ENCODE measurements at places on chromosomes 4 and X.
A peak's percentile ranks its signal among the peaks of the same experiment; 100 is the strongest.

DNA sequence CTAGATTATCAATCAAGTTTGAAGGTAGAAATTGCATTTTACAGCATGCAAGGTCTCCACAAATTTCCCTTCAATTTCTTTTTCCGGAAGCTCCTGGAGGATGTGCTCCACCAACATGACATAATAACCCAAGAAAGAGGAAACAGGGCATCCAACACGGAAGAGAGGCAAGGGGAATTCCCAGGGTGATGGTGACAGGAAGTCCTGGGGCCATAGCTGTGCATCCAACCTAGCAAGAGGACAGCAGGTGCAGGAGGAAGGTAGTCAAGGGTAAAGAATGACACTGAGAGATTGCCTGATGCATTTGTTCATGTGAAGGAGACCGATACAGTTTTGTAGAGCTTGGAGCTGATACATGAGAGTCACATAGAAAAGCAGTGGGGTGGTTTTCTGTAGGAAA lies 115.7 kb upstream of the LSM6 start:
- DNase-seq = no peak

DNA sequence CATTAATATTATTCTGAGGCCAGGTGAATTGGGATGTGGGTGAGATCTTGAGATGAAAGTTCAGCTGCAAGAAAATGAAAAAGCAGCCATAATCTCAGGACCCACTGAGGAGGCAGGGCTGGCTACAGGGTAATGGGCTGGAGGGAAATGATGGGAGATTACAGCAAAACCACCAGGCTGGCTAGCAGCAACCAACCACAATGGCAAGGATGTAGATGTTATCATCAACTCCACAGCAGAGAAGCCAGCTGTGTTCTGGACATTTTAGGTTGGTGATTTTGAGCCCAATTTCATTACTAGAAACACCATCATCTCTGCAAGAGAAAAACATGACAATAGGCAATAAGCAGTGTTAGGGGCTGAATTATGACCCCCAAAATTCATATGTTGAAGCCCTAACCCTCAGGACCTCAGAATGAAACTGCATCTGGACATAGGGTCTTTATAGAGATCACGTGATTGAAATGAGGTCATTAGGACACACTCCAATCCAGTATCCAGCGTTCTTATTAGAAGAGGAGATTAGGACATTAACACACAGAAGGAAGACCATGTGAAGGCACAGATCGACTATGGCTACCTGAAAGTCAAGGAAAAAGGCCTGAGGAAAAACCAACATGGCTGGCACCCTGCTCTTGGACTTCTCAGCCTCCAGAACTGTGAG lies 139.8 kb upstream of the KIT start:
- DNase-seq = no peak

GRCh38 chrX:129653971-129654651 lies 645 bp downstream of the APLN start:
- no peak for DNase-seq

DNA sequence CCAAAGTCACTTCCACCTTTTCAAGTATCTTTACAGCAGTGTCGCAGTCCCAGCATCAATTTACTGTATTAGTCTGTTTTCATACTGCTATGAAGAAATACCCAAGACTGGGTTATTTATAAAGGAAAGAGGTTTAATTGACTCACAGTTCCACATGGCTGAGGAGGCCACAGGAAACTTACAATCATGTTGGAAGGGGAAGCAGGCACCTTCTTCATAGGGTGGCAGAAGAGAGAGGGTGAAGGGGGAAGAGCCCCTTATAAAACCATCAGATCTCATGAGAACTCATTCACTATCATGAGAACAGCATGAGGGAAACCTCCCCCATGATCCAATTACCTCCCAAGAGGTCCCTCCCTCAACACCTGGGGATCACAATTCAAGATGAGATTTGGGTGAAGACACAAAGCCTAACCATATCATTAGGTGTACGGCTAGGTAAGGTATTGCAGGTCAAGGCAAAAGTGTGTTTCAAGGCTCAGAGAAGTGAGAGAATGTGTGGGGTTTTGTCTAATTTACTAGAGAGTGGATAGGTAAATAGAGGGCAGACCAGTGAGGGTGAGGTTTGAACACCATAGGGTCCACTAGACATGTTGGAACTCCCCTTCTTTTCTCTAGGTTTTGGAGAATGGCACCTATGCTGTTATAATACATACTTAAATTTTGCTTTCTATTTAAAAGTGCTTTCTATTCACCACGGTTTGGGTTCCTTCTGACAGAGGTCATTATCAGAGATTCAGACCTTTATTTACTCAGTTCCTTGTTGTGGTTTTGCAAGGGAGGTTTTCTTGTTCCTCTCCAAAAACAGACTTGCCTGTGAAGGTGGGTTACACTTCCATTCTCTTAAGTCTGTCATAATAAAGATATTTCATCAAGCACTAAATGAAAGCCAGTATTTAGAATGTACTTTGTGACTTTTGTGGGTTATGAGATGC lies 186.6 kb downstream of the CPEB2 start:
- DNase-seq = no peak

- DNase-seq = no peak
These were observed 188.8 kb downstream of the RCHY1 start for GRCh38 chr4:75325318-75325979.

DNA sequence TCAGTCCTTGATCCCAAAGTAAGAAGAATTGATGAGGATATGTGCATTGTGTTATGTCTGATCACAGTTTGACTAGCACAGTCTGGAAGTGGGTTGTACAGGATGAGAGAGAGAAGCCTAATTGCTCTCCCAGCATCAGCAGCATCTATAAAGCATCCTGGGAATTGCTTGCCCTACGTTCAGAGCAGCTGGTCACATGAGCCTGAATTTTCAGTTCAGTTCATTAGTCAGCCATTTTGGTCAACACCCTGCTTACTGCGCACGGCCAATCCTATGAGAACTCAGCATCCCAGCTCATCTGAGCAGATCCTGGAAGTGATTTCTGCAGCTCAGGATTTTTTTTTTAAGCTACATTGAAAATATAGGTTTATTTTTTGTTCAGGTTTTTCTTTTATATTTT lies at the start of gene RUFY3:
TSS of gene RUFY3 (plus strand) at position 218 of the 400 bp plus-strand sequence. CDS start 610 bp downstream, outside the sequence.
- peak; percentile 73 for DNase-seq

GRCh38 chr4:35993606-35994005 lies 250.7 kb downstream of the ARAP2 start:
- no peak for DNase-seq

DNA sequence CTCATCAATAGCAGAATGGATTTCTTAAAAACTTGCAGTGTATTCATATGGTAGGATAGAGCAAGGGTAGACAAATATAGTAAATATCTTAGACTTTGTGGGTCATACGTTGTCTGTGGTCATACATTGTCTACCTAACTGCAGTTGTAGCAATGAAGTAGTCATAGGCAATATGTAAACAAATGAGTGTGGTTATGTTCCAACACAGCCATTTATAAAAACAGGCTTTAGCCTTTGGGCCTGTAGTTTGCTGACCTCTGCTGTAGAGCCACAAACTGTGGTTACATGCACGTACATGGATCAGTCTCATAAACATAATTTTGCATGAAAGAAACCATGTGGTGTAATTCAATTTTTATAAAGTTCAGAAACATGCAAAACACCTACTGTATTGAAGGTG lies 98.9 kb downstream of the LARP1B start:
- no peak for DNase-seq

DNA sequence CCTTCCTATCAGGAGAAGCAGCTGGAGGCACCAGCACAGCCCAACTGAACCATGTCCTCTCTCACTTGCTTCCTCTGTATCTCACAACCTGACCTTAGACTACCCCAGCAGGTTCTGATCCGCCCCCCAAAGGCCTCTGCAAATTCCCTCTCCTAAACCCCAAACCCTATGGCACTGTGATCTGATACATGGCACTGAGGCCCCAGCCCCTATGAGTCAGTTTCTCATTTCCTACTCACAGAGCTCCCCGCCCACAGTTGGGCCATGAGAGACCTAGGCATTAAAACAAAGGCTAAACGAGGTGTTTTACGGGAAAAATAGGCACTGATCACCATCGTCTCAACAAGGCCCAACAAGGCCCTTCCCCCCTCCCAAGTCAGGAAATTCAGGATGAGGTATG lies 19.1 kb downstream of the SASH3 start:
- no peak for DNase-seq

DNA sequence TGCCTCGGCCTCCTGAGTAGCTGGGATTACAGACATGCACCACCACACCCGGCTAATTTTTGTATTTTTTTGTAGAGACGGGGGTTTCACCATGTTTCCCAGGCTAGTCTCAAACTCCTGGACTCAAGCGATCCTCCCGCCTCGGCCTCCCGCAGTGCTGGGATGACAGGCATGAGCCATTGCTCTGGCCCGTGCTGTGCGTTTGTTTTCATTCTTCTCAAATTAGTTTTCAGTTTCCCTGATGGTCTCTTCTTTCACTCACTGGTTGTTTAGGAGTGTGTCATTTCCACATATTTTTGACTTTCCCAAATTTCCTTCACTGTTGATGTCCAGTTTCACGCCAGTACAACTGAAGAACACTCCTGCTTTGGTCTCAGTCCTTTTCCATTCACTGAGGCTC lies 31.8 kb downstream of the SH3TC1 start:
- no peak for DNase-seq

GRCh38 chr4:8264106-8264505 lies 5.4 kb upstream of the HTRA3 start:
- no peak for DNase-seq

DNA sequence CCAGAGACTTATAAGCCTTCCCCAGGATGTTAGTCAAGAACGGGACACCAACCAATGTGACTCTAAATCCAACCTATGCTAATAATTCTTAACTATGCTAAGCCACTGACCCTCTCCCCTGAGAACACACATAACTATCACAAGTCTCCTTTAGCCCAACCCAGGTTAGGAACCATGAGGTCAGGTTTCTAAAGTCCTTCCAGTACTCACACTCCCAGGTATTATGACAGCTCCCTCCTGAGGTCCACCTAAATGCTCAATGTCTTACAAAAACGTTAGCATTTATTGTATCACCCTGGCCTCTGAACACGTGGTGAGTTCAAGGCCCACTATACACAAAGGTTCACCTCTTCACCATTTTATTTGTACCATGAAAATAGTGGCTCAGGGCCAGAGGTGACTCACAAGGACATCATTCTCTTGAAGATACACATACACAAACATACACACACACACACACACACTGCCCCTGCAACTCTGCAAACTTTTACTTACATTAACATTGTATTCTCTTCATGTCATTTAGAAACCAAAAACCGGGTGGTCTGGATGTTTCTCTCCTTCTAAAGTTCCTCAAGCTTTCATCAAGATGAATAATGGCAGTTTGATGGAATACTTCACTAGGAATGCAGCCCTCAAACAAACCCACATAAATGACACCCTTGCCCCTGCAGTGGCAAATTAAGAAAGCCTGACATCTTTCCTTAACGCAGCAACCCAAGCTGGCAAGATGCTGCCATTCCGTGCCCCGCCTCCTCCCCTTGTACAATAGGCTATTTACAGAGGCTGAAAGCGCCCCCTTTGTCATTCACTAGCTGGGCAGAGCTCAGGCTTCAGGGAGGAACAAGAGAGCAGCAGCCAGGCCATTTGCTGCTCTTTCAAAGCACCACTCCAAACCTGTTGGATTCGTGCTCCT lies 17.7 kb downstream of the ACSL1 start:
- no peak for DNase-seq

GRCh38 chr4:139453041-139453370 lies 915 bp upstream of the RAB33B start:
- peak; percentile 34 for DNase-seq

- no peak for DNase-seq
These were observed 55.7 kb upstream of the CDKN2AIP start for GRCh38 chr4:183388777-183389176.

GRCh38 chr4:168451744-168452390 lies 28.4 kb downstream of the DDX60L start:
- DNase-seq = no peak

DNA sequence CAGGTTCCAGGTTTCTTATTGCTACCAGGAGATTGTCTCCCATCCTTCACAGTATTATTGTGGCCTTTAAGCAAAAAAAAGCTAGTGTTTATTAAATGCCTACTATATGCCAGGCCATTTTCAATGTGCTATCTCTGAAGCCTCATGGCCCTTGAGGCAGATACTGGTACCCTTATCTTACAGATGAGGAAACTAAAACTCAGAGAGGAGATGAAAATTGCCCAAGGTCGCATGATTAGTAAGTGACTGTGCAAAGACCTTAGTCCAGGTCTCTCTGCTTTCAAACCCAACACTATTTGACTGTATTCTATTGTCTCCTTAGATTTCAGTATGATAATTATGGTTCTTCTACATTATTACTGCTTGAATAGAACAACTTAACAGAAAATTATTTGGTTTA lies 717.9 kb upstream of the AMOT start:
- no peak for DNase-seq

DNA sequence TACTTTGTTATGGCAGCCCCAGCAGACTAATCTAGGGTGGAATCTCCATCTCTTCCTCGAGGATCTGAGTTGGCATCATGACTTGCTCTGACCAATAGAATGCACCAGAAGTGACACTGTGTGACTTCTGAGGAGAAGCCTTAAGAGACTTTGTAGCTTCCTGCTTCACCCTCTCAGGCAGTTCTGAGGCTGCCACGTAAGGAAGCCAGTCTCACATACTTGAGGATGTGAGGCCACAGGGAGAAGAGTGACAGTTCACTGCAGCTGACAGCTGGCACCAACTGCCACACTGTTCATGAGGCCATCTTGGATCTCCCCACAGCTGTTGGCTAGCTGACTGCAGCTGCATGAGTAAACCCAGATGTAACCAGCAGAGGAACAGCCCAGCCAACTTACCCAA lies 29.3 kb upstream of the BCOR start:
- DNase-seq = no peak

DNA sequence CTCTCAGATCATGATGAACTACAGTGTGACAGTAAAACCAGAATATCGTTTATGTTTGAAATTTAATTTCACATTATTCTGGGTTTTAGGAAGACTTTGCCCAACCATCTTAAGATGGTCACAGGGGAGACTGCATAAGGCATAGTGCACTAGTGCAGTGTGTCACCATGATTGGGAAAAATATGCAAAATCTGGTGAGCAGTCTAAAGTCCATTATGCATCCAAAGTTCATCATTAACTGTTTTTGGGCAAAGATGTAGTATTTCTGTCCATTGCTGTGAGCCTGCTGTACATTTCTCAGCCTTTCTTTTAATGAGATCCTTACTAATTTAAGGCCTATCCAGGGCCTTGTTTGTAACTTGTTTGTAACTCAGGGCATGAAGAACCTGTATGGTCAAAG lies 11.3 kb upstream of the MFAP3L start:
- no peak for DNase-seq

DNA sequence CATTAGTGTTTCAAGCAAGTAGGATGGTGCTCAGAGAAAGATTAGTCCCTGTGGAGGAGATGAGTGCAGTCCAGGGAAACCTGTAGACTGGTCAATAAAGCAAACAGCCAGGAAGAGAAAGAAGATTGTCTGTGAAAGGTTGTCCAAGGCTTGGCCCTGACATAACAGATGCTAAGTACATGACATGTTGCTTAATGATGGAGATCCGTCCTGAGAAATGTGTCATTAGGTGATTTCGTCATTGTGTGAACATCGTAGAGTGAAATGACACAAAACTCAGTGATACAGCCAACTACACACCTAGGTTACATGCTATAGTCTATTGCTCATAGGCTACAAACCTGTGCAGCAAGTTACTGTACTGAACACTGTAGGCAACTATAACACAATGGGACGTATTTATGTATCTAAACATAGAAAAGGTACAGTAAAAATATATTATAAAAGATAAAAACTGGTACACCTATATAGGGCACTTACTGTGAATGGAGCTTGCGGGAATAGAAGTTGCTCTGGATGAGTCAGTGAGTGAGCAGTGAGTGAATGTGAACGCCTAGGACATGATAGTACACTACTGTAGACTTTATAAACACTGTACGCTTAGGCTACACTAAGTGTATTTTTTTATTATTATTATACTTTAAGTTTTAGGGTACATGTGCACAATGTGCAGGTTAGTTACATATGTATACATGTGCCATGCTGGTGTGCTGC lies 9.0 kb upstream of the PRSS48 start:
- no peak for DNase-seq
